Caki2 (cell line): ENCODE measurements at places on chromosomes 2 and 18. TPM values are rescaled to one million over a fixed set of nuclear protein-coding genes. Genes with fewer than 3 reads are reported as not detected.

The SFT2D3 gene
- 3.4 and 6.6 TPM in 2 replicates for total RNA-seq

The SCG2 gene
- total RNA-seq = 2.4 and 3.1 TPM in 2 replicates

The GRHL1 gene
- total RNA-seq = 0.43 and 9.1 TPM in 2 replicates

The ADCY3 gene
- total RNA-seq = 16.9 and 50.9 TPM in 2 replicates

The MFSD6 gene
- 9.0 and 30.7 TPM in 2 replicates for total RNA-seq

The ERLEC1 gene
- total RNA-seq = 32.9 and 33.9 TPM in 2 replicates
